Activated naive CD4-positive, alpha-beta T cell treated with anti-CD3 and anti-CD28 coated beads, Interleukin-2, amount 50 U/mL, for 16 hours (primary cell): ENCODE measurements at places on chromosomes 7 and 10.

- DNase-seq = no peak
Observed at GRCh38 chr10:87734987-87735827, 75.5 kb downstream of the PAPSS2 start.

- DNase-seq = no peak
Observed at GRCh38 chr7:132456418-132456817, 119.9 kb downstream of the PLXNA4 start.

GRCh38 chr7:12303062-12303461, 92.0 kb downstream of the TMEM106B start:
- no peak for DNase-seq

GRCh38 chr7:46633200-46633599, 712.1 kb upstream of the IGFBP3 start:
- no peak for DNase-seq

DNA sequence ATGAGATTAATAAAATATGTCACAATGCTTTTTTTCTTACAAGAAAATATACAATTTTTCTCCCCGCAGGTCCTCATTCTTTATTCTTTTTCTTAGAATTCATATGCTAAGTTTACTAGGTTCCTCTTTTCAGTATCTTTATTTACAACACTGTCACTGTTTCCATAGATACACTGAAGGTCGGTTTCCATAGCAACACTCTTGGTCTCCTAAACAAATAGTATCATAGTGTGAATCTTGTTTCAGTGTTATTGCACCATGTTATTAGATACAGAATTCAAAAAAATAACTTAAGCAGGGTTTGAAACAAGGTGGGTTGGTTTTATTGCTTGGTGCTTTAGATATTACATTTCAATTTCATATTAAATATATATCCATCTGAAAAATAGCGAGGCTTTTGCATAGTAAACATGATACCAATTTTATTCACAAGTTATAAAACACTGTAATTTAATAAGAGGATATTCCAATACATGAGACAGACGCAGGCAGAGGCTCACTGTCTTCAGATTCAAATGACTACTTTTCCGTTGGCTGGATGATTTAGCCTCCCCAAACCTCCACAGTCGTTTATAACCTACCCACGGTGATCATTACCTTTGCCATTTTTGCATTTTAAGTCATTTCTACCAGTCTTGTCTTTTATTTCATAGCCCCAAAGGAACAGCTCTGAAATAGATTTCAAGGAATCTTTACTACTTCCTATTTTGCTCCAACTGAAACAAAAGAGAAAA, 88.9 kb upstream of the KLF6 start:
- DNase-seq = no peak

DNA sequence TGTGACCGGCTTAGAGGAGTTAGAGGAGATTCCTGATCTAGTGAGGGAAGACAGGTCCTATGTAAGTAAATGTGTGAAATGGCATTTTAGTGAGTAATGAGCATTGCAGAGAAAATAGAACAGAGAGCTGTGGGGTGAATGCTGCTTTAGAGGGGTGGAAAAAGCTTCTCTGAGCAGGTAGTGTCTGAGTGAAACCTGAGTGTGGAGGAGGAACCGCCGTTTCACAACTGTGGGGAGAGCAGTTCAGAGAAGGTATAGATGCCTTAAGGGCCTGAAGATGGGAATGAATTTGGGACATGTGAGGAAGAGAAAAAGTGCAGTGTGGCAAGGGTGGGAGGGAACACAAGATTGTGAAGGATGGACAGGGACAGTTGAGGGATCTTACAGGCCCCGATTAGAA, 21.6 kb downstream of the FBH1 start:
- no peak for DNase-seq

DNA sequence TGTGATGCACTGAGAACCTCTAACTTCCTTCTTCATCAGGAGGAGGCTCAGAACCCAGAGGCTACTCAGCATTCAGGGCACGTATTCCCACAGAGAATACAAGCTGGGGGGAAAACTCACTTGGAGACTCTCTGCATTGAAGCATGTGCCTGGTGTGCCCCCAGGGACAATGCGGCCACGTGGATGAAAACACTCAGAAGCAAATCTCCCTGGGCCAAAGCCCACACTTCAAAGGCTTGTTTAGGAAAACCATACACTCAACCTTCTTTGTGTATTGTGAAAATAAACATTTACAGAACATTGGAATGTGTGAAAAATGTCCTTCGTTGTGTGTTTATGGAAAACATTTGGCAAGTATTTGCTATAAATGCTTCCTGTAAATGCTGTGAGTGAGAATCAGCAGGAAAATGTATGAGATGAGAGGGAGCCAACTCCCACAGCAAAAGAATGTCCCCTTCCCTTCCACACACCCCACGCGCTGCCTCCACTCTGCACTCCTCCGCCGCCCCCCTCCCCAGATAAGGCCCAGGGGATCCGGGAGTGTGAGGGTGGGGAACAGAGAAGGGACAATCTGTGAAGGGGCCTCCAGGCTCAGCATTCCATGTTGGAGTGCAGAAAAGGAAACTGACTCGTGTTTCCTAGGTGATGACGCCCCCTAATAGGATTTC, 339.5 kb downstream of the ELMO1 start:
- DNase-seq = no peak

DNA sequence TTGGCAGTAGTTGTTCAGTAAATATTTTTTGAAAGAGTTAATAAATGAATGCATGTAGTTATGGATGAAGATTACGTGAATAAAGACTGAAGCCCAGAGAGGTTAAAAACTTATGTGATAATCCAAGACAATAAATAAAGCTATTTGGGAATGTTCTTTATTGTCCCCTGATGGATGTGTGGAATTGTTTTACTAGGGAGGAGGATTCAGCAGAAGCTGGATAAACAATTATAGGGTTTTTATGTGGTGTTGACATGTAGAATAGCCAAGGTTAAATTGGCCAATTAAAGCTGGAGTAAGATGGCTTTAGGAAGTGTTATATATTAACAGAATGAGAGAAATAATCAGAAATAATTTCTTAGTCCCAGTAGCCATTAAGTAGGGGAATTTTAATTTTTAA, 66.0 kb downstream of the CNNM2 start:
- no peak for DNase-seq

DNA sequence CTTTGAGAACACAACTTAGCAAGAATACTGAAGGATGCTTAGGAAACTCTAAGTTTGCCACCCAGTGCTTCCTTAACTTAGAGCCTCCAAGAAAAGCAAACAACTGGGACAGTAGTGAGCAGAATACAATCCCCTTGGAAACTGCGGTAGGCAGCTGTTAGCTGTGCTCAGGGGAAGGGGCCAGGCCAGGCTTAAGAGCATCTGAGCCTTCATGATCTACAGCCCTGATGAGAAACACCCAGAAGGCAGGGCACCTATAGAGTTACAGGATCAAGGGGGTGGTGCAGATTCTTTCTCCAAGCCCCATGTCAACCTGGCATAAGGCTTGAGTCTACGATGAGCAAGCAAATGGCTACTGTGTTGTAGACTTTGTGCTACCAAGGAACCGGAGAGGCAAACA, 51.4 kb upstream of the DLG5 start:
- DNase-seq = no peak

GRCh38 chr10:116014871-116015582, 258.0 kb downstream of the GFRA1 start:
- no peak for DNase-seq

DNA sequence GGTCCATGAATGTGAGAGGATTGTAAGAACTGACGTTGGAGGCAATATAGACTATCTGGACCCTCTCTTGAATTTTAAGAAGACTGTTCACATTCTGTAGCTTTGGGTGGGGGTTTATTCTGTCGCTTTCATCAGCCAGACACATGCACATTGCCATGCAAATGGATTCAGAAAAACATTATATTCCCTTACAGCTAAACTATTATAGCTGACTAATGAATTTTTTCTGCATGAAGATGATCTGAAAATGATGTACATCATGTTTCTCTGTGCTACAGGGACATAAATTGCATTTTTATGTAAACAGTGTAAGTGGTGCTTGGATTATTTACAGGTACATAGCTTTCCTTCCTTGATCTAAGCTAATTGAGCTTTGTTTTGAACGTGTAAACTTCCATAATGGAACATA, 1.5 kb downstream of the MET start:
- DNase-seq = no peak

DNA sequence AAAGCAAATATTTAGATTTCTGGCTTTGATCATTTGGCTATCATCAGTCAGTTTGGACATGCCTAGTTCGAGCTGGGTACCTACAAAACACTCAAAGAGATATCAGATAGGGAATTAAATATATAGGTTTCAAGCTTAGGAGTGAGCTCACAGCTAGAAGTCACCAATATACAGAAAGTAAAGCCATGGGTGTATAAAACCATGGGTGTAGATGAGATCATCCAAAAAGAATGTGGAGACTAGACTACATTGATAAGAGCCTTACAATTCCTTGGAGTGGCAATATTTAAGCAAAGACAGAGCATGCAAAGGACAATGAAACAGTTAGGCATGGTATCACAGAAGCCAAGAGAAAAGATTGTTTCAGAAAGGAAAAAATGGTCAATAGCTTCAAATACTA, 7.2 kb upstream of the RALA start:
- no peak for DNase-seq

DNA sequence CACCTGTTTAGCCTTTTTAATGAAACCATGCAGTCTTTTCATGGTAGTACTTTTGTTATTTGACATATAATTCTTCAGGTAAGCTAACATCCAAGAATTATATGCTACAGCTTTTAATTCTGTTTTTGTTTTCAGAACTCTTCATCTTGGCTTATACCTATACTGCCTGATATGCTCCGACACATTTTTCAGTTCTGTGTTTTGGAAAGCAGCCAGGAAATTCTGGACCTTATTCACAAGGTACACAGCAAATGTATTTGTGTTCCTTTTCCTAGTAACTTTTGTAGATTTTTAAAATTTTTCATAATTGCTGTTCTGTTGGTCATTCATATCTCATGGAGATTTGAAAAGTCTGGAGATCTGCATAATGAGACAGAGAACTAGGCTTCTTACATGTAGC, 56.7 kb downstream of the BTAF1 start:
- DNase-seq = no peak

- no peak for DNase-seq
Observed at GRCh38 chr10:30827531-30828120, 198.1 kb upstream of the LYZL2 start.

GRCh38 chr7:35875292-35875691, 74.4 kb downstream of the SEPTIN7 start:
- DNase-seq = no peak

DNA sequence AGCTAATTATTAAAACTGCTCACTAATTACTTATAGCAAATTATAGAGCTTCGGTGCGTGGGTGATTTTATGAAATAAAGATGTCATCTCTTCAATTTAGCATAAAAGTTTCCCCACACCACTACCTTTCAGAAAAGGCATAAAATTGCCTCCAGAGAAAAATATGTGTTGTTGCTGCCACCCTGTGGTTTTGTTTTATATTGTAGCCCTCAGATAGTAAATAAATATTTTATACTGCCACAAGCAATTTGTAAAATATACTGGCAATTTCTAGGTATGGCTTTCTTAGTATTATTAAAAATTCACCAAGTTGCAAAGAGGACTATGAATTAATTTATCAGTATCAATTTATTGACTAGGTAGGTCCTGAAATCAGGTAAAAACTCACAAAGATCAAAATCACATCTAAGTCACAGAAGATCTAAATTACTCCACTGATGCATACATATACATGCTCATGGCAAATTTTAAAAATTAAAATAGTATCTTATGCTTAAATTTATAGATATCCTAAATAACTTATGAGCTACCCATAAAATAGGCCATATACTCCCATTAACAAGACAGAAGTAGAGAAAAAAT, 26.5 kb downstream of the ASNS start:
- DNase-seq = no peak

GRCh38 chr7:29445736-29446135, 117.9 kb upstream of the PRR15 start:
- DNase-seq = no peak

- DNase-seq = no peak
Observed at GRCh38 chr10:59865101-59865500, 41.3 kb downstream of the CCDC6 start.

- no peak for DNase-seq
Observed at GRCh38 chr7:24742506-24743162, 14.6 kb downstream of the GSDME start.

- DNase-seq = no peak
Observed at GRCh38 chr7:122412441-122412840, 107.9 kb upstream of the FEZF1 start.

- DNase-seq = no peak
Observed at GRCh38 chr10:14438576-14438975, 107.9 kb upstream of the FRMD4A start.

GRCh38 chr7:116340943-116341907, 130.9 kb downstream of the TES start:
- DNase-seq = no peak

GRCh38 chr10:124990671-124991625, 49.0 kb downstream of the ZRANB1 start:
- DNase-seq = no peak

DNA sequence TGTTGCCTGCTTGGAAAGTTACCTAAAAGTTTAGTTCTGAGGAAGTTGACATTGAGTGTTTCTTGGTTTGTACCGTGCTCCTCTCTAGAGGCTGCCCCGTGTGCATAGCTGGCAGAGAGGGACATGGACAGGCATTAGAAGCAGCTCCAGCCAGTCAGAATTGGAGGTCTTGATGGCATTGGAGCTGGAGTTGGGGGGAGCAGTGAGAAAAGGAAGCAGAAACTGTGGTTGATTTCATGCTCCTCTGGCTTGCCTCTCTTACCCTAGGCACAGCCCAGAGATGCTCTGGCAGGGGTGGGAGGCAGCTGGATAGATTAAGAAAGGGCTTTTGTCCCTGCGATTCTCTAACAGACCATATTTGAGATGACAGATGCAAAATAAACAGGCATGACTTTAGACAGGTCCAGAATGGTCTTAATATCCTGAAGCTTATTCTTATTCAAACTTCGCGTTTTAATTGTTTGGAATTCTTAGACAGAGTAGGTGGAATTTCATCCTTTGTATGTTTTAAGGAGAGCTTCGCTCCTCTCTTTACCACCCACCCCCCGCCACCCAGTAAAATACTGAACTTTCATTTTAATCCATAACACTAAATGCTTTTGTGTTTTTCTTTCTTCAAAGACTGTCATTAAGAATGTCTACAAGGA, 73.5 kb upstream of the GLCCI1 start:
- DNase-seq = no peak

- no peak for DNase-seq
Observed at GRCh38 chr10:92242380-92242779, 48.5 kb downstream of the CPEB3 start.

DNA sequence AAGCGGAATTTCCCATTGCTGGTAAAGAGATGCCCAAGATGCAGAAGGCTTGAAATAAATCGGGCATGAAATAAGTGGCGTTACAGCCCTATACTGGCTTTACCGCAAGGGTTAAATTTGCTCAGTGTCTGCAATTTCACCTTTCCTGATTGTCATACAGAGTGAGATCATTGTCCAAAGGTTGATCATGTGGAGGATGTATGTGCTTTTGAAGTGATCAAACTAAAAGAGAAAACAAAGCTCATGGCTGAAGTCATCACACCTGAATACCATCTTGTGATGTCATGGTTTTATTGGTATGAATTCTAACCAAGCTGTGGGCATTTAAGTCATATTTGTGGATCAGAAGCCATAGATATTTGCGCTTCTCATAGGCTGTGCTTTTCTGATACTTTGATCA, 635.5 kb downstream of the AUTS2 start:
- no peak for DNase-seq

GRCh38 chr10:588246-589165, 101.0 kb downstream of the DIP2C start:
- no peak for DNase-seq

- no peak for DNase-seq
Observed at GRCh38 chr7:140082770-140083169, 20.0 kb upstream of the PARP12 start.

- DNase-seq = no peak
Observed at GRCh38 chr7:91265693-91266066, 1.4 kb downstream of the FZD1 start.
